ENCODE measurements at places on chromosomes 11 and 22.

GRCh38 chr22:24953384-24954113 lies 1.0 kb downstream of the KIAA1671 start:
- DNase-seq, result no peak

DNA sequence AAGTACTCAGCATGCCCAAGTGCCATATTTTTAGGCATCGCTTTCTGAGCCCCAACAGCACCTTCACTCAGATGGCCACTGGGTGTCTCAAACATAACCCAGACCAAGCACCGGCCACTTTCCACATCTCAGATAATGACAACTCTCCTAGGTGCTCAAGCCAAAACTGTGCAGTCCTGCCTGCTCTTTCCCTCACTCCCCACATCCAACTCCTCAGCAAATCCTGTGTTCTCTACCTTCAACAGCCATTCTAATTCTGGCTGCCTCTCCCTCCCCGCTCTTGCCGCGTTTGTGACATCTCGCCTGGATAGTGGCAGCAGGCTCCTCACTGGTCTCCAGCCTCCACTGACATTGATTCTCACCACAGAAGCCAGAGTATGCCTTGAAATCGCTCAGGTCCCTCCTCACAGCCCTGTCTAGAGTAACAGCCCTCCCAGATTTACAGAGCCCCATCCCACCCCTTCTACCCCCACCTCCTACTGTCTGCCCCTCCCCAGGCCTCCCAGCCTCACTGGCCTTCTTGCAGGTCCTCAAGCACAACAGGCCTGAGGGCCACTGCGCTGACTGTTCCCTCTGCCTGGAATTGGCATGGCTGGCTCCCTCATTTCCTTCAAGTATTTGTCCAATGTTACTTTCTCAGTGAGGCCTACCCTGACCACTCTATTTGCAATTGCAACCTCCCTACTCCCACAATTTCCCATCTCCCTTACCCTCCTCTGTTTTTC lies 1.3 kb upstream of the PHETA2 start:
- no peak for DNase-seq

GRCh38 chr11:35272391-35272902 lies 133.5 kb downstream of the CD44 start:
- DNase-seq, result no peak

DNA sequence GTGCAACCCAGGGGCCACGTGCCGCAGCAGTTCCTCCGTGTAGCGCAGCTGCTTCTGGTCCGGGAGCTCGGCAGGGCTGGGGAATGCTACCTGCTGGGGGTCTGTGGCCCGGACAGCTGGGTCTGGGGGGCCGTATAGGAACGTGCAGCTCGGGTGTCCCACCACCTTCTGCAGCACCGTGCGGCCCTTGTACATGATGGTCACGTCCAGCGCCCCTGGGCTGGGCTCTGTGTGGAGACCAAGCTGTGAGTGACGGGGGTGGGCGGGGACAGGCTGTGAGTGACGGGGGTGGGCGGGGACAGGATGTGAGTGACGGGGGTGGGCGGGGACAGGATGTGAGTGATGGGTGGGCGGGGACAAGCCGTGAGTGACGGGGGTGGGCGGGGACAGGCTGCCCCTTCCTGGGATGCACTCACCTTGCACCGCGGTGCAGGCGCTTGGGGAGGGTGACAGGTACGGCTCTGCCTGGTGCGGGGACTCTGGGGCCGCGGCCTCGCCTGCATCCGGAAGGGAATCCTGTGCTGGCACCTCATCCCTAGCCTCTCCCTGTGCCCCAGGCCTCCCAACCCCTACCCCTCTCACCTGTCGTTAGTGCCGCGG lies 2.3 kb downstream of the IRF7 start:
- DNase-seq, result no peak

GRCh38 chr11:34027516-34028408 lies 23.8 kb upstream of the CAPRIN1 start:
- DNase-seq, result no peak

GRCh38 chr11:27002838-27003237 lies 8.9 kb downstream of the FIBIN start:
- DNase-seq, result no peak

- DNase-seq, result no peak
These were observed 1.2 kb downstream of the RAB6A start for GRCh38 chr11:73759610-73760134.

GRCh38 chr11:121099885-121100284 lies 1.2 kb upstream of the TECTA start:
- DNase-seq, result no peak

DNA sequence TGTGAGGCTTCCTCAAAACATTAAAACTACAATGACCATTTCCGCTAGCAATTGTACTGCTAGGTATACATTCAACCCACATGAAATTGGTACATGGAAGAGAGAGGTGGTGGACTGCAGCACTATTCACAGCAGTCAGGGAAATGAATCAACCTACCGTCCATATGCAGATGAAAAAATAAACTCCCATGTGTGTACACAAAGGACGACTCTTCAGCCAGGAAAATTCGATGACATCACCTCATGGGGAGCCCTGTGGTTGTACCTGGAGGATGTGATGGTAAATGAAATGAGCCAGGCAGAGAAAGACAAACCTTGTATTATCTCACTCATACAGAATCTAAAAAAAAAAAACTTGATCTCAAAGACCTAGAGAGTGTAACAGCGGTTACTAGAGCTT lies 23.3 kb downstream of the RFPL3 start:
- no peak for DNase-seq

- DNase-seq, result no peak
These were observed 146.0 kb upstream of the SEZ6L start for GRCh38 chr22:26023104-26023775.

DNA sequence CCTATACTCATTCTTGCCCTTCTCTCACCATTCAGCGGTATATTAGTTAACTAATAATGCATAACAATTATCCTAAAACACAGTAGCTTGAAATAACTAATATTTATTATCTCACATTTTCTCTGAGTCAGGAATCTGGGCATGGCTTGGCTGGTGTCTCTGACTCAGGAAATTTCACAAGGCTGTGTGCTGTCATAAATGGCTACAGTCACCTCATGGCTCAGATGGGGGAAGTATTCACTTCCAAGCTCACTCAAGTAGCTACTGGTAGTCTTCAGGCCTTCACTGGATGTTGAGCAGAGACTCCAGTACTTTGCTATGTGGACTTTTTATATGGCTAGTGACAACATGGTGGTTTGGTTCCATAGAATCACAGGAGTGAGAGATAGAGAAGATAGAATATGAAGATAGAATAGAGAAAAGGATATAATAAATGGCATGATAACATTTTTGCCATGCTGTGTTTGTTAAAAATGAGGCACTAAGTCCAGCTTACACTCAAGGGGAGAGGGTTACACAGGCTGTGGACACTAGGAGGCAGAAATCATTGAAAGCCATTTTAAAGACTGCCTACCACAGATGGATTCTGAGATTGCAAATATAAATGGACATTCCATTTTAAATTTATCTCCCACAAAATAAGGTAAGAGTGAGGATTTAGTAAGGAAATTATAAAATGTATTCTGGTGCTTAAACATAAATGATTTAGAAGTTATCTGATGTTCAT lies 997.8 kb upstream of the CHORDC1 start:
- DNase-seq, result no peak

GRCh38 chr11:69640260-69640994 lies 529 bp upstream of the CCND1 start:
- DNase-seq, result no peak

GRCh38 chr22:43995798-43996169 lies 28.3 kb upstream of the PARVB start:
- no peak for DNase-seq

GRCh38 chr22:24494528-24495364 lies at the start of gene UPB1:
Gene UPB1, plus strand, starts transcription at chr22:24495332. Its CDS starts 72 bp downstream, at chr22:24495404.
- DNase-seq, result no peak

DNA sequence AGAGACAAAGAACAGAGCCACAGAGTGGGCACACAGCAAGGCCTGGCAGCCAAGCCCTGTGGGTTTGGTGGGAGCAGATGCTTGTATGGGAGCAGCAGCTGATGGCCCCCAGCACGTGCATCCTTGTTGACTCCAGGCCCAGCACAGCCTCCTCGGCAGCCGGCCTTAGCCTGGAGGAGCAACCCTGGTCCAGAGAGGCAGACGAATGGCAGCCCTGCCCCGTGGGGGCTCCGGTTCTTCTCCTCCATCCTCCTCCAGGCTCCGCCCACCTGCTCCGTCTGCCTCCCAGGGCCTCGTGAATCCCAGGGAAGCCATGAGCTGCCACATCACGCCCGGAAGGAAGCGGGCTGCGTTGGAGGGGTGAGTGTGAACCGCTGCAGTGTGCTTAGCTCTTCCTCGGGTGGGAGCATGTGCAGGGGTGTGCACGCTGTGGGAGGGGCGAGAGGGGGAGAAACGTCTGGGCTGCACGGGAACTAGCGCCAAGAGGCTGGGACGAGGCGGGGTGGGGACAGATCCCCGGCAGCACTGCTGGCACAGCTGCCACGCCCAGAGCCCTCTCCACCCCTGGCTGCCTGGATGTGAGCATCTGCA lies 36.3 kb upstream of the JAM3 start:
- no peak for DNase-seq

DNA sequence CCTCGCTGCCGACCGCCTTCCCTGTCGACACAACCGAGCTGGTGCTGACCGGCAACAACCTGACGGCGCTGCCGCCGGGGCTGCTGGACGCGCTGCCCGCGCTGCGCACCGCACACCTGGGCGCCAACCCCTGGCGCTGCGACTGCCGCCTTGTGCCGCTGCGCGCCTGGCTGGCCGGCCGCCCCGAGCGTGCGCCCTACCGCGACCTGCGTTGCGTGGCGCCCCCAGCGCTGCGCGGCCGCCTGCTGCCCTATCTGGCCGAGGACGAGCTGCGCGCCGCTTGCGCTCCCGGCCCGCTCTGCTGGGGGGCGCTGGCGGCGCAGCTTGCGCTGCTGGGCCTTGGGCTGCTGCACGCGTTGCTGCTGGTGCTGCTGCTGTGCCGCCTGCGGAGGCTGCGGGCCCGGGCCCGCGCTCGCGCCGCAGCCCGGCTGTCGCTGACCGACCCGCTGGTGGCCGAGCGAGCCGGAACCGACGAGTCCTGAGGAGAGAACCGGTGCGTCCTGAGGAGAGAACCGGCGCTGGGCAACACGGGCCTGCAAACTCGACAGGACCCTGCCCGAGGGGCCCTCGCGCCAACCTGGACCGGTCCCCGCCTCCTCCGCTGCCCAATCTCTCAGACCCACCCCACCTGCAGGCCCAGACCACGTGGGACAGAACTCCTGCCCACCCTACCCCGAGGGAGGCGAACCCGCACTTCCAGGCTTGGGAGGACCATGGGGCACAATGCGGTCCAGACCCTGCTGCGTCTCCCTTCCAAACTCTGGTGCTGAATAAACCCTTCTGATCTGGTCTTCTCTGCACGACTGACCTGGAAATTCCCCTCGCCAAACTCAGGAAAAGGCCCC lies 866 bp downstream of the GP1BB start:
- DNase-seq, result no peak

GRCh38 chr22:42371099-42371498 lies 61.1 kb downstream of the NFAM1 start:
- DNase-seq, result no peak

DNA sequence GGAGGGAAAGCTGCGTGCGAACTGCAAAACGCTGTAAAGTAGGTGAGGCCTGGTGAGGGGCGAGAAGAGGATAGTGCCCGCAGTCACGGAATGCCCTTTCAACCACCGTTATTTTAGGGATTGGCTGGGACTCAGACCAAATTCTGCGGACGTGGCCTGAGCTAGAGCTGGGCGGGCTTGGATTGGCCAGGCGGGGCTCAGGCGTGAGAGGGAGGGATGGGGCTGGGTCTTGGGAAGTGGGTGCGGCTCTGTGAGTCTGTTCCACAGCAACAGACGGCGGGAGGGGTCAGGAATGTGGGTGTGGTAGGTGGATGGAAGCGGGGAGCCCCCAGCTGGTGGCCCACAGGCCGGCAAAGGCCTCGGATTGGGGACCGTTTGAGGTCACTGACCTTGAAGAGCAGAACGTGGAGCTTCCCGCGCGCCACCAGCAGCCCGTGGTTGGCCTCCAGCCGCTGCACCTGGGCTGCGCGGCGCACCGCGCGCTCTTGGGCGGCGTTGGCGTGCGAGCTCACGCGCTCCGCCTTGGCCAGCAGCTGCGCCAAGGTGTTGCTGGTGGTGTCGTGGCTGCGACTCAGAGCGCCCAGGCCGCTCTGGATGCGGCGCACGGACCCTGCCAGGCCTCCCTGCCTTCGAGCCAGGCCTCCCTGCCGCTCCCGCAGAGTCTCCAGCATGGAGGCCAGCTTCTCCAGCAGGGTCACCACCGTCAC lies 444 bp downstream of the CAVIN3 start:
- DNase-seq, result no peak

GRCh38 chr11:96065379-96065778 lies 141.5 kb upstream of the MTMR2 start:
- DNase-seq, result no peak

DNA sequence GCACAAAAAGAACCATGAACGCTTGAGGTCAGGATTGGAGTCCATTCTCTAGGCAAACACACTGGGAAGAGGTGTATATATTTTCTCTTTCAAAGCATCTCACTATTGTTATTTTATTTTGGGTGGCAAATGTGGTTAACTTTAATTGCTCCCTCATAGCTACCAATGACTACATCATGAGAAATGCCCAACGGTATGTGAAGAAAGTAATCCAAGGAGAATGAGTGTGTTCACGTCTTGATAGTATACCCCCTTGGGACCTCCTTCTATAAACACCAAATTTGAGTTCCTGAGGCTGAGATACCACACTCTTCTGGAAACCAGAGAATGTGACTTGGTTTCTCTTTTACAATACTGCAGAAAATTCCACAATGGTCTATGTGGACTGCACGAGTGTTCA lies 15.8 kb downstream of the OR8D1 start:
- DNase-seq, result no peak

GRCh38 chr22:23225724-23226496 lies 45.6 kb downstream of the BCR start:
- DNase-seq, result no peak

DNA sequence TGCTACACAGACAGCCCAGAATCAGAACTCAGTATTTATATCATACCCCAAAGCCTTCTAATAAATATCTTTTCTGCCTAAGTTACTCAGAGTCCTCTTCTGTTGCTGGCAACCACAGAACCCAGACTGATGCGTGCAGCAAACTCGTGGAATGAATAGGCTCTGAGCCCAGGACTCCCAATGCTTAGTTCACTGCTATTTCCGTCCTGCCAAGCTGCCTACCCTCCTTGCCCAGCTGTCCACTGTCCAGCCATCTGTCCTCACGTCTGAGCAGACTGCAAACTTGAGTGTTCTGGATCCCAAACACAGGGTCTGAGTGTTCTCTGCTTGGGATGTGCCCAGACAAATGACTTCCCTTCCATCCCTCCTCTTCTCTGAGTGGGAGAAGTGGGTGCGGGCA lies 19.4 kb downstream of the PTPN5 start:
- DNase-seq, result no peak

DNA sequence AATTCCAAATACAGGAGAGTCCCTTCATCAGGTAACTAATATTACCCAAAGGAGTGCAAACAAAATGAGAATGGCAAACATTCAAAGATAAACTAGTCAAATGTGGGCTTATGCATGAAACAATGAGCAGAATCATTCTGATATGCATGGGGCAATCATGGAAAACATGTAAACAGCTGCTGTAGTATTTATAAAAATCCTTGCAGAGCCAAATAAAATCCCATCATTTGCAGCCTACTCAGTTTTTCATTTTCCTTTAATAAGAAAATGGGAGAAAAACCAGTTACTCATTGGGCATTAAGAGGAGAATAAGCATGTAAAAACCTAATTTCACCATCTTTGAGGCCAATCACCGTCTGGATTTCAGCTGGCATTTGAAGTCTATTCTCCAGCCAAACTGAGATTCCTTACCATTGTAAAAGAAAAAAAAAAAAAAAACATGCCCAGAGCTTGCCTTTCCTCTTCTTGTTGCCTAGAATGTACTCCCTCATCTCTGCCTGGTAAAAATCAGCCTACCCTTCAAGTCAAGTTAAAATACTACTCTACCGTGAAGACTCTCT lies 249.1 kb downstream of the TTC28 start:
- DNase-seq, result no peak

GRCh38 chr11:115383431-115383830 lies 120.8 kb downstream of the CADM1 start:
- no peak for DNase-seq
